Pancreas (tissue), 10 donors: ENCODE measurements at places on chromosomes 5 and 9. TPM values are rescaled to one million over a fixed set of nuclear protein-coding genes. Genes with fewer than 3 reads are reported as not detected.

SOX30 gene
- total RNA-seq: not detected

ACTBL2 gene
- 0.12 TPM for total RNA-seq

RNF183 gene
- total RNA-seq: 0.16 TPM

TEK gene
- 2.1 TPM for total RNA-seq

OR13C5 gene
- total RNA-seq: not detected

ELOVL7 gene
- 6.7 TPM for total RNA-seq

KIAA0825 gene
- total RNA-seq: 2.3 TPM

KIF27 gene
- 4.8 TPM for total RNA-seq

PHF24 gene
- 0.19 TPM for total RNA-seq

NPDC1 gene
- 39.6 TPM for total RNA-seq

PTGR1 gene
- 7.6 TPM for total RNA-seq

WHRN gene
- total RNA-seq: 8.9 TPM

AHRR gene
- total RNA-seq: 0.39 TPM

CTNNA1 gene
- 179 TPM for total RNA-seq
